GM04503 (cell line): ENCODE measurements at places on chromosomes 3 and 15.
A peak's percentile ranks its signal among the peaks of the same experiment; 100 is the strongest.

- DNase-seq: peak; percentile 55
Measured at GRCh38 chr15:45664451-45664850, 29.6 kb downstream of the SQOR start.

- DNase-seq: peak; percentile 88
Measured at GRCh38 chr3:177906126-177906511, 630.1 kb upstream of the KCNMB2 start.

DNA sequence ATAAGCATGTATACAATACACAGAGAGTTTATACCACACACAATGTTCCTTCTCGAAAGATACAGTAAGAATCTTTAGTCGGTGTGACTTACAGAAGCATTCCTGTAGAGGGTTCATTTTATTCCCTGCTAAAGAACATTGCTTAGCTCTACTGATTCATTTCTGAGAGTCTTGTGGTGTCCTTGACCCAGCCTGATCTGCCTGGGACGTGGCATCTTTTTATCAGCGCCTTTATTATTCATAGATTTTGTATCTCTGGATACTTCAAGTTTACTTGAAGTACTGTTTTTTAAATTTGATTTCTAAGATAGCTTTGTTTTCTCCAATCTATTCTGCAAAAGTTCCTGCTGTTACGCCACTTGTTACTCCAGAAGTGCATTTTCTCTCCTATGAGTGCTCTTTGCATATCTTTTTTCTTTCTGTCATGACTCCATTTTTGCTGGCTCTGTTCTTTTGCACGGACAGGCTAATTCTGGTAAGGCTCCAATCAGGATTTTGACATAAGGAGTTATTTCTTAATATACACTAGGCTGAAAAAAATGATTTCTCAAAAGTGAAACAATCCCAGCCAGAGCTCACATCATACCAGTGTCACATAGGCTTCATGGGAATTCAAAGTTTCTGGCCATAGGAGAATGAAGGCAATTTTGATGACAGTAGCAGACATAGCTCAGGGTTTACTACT lies 114.5 kb upstream of the TNIK start:
- DNase-seq: no peak

DNA sequence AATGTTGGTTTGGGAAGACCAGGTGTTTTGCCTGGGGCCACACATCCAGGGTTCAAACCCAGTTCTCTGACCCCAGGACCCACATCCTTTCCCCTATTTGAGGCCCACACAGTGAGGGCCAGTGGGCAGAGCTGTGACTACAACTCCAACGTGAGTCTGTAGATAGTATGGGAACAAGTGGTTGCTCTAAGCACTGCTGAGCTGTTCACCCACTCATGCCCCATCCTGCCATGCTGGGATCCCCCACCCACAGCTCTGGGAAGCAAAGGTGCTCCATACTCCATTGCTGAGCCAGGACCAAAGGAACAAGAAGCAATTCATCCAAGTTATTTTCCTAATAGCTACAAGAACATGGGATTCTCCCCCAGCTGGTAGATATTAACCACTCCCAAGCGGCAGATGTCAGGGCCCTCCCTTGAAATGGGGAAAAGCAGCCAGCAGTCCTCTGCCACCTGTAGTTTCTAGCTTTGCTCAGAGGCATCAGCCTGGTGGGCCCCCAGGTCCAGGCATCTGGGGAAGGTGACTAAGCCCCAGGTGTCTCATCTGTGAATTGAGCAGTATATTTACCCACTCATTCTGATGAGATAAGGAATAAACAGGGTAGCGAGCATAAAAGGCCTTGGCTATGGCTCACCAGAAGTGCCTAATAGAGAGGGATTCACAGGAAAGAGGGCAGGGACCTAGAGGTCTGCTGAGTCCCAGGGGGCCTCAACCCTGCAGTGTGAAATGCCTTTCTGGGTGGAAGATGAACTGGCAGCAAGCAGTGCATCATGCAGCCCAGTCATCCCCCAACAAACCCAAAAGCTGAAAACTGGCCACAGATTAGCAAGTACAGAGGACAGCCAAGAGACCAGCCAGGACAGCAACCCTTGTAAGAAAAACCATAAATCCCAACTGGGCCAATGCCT lies 33.4 kb downstream of the POC1A start:
- DNase-seq: no peak

DNA sequence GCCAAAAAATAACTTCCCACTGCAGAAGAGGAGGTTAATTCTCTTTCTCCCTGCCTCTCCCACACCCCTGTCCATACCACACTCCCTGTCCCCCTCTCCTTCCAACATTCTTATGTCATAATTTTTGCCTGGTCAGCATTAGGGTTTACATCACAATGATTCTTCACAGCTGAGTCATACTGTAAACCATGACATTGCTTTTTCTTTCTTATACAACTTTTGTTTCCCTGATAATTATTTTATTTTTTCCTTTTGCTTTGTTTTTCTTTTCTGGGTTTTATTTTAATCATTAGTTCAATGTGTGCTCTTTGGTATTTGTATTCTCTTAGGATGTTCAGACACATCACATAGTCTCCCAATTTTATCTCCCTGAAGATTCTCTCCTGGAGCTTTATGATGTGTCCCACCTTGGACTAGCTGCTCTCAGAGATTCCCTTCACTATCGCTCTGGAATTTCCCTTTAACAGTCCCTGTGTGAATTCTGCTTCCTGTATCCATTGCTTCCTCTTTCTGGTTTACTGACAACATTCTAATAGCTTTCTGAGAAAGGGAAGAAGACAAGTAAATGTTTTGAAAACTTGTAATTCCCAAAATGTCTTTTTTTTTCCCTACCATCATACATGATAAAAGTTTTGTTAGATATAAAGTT lies 70.7 kb downstream of the SOX2 start:
- DNase-seq: no peak

DNA sequence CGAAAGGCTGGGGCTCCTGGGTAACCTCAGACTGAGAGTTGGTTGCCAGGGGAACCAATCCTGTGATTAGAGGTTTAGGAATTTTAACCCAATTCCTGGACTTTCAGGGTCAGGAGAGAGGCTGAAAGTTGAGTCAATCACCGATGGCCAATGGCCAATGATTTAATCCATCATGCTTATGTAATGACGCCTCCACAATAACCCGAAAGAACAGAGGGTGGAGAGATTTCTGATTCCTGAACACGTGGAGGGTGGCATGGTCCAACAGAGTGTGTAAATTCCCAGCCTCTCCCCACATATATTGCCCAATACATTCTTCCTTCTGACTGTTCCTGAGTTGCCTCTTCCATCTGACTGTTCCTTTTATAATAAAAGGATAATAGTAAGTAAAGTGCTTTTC lies 137.2 kb upstream of the CBLB start:
- peak; percentile 77 for DNase-seq

DNA sequence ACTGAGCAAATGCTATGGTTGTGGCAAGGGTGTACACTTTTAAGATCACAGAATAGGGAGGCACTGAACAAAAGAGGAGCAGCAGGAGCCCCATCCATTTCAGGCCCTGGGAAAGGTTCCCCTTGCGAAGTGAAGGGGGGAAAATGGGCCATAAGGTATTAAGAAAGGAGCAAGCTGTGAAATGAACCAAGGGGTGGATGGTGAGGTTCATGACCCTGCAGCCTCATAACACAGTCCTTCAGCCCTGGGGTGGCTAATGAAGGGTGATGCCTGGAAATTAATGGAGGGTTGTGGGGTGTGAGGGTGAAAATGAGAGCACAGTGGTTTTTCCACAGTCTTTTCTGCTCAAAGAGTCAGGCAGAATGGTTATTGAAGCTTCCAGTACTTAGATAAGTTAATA lies 150.1 kb downstream of the PDZRN3 start:
- DNase-seq: no peak

- DNase-seq: no peak
Measured at GRCh38 chr3:124035463-124036121, 43.7 kb upstream of the ROPN1 start.

DNA sequence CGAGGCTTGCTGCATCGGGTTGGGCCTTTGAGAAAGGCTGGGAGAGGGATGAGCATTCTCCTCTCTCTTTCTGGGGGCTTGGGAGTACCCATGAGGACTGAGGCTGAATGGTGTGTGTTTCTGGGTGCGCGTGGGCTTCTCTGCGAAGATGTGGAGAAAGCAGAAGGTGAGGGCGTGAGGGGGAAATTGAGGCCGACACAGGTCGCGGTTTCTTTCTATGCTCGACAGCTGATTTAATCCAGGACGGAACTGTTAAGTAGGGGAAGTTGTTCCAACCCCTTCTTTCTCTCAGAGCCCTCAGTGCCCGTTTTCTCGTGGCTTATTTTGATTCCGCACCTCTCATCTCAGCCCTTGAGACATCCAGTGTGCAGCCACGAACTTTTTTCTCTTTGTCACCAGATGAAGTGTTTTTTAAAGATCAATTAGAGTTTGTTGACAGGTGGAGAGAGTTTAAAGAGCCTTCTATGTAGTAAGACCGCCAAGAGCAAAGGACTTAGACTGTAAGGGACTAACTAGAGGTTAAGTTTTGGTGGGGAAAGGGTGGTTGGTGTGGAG lies 711 bp downstream of the STARD9 start:
- DNase-seq: no peak

- DNase-seq: no peak
Measured at GRCh38 chr3:180417241-180417640, 184.7 kb upstream of the TTC14 start.

DNA sequence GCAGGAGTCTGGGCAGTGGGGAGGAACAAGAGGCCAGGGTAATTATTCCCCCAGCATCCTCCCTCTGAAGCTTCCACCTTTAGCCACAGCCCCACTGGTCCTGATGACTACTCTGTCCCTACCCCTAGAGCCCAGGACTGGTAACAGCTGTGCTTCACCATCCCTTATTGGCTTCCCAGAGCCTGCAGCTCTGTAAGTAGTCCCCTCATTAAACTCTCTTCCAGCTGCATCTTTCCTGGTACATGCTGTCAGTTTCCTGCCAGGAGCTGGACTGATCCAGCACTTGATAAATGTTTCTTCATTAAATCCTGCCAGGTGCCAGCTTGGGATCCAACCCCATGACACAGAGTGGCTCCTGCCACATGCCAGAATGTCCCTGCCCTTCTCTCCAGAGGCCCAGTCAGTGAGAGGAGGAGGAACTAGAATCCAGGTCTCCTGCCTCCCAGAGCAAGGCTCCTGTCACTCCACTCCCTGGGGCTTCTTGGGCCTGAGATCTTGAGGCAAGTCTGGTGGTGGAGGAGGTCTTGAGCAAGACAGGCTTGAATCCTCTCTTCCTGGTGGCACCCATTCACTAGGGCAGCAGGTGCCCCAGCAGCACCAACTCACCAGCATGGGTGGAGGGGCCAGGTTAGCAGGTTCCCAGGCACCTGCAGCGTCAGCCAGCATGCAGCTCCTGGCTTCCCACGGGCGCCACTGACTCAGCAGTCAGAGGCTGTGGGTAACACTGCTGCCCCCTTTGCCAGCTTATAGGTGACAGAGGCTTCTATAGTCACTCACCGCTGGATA lies 27.6 kb downstream of the FBXW12 start:
- no peak for DNase-seq

- no peak for DNase-seq
Measured at GRCh38 chr3:40247714-40248454, 61.6 kb upstream of the EIF1B start.

DNA sequence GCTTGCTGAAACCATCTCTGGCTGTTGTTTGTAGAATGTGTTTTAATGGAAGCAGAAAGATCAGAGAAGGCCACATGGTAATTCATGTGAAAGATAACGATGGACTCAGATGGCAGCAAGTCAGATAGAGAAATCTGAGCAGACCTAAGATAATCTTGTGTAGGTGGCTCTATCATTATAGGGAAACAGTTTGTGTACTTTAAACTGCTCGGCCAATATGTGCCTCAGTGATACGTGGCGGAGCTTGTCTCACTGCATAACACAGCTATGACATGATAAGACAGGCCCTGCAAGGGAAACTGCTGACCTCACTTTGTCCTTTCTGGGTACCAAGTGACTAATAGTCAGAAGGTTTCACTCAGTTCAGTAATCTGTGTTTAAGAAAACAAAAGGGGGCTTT lies 51.0 kb downstream of the MME start:
- no peak for DNase-seq

DNA sequence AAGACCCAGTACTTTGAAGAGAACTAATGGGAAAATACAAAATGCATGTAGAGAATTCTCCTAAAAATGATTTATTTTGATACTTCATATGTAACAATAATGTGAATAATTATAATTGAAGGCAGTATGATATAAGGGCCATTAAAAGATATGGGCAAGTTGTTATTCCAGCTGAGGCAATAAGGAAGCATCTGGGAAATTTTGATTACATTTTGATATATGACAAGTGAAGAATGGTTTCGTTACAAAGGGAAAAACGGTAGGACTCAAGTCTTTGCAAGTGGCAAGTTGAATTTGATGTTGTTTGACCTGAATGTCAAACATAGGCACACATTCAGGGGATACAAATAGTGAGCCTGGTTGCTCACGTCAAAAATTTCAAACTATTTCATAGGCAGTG lies 137.9 kb upstream of the TP63 start:
- no peak for DNase-seq

DNA sequence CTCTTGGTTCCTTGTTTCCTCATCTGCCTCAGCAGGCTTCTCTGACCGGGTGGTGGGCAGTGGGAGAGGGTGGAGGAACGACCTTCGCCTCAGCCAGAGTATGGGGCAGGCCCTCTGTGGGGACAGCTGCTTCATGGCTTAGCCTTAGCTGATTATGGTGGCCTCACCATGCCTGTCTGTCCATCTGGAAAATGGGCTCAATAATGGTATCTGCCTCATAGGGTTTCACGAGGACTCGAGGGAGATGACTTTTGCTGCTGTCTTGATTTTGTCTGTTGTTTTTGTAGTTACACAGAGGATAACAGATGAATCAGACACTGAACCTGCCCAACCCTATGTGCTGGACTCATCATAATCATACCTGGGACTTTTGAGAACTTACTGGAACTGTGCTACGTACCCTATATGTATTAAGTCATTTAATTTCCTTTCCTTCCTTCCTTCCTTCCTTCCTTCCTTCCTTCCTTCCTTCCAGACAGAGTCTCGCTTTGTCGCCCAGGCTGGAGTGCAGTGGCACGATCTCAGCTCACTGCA lies 46.5 kb downstream of the CDC25A start:
- DNase-seq: no peak

- no peak for DNase-seq
Measured at GRCh38 chr3:137330246-137330645, 372.5 kb downstream of the IL20RB start.

DNA sequence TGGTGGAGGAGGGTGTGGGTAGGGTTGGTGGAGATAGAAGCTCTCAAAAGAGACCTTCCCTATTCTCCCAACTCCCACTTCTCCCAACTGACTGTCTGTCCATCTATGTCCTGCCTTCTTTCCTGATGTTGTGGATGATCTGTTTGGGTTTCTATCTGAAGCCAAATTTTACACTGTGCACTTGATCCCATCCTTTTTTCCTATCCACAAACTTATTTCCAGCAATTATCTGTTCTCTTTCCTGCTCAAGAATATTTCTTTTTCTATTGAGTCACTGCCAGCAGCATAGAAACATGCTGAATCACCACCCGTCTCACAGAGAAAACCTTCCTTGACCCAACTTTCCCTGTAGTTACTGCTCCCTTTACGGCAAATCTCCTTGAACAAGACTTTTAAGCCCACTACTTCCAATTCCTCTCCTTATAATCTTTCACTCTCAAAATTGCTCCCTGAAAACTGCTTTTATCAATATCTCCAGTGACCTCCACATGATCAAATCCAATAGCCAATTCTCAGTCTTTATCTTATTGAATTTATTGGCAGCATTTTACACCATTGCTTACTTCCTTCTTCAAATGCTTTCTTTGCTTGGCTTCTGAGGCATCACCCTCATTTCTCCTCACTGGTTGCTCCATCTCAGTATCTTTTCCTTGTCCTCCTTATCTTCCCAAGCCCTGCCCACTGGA lies 141.2 kb upstream of the SLC7A14 start:
- no peak for DNase-seq

- DNase-seq: no peak
Measured at GRCh38 chr3:72542781-72543180, 305.5 kb downstream of the SHQ1 start.
